ENCODE measurements at places on chromosomes 6 and 20. TPM values are rescaled to one million over a fixed set of nuclear protein-coding genes. Genes with fewer than 3 reads are reported as not detected.

GRCh38 chr6:51093871-51094270 lies 275.2 kb downstream of the TFAP2B start:
- no peaks in the 10 kb centered on the region for H3K27me3 ChIP-seq
- H3K4me1 ChIP-seq, result peaks cover 7% of the 10 kb centered on the region
- no peak overlapping the region for H3K4me3 ChIP-seq
- H3K36me3 ChIP-seq, result peaks cover 9% of the 10 kb centered on the region
- no peak overlapping the region for H3K27ac ChIP-seq

DNA sequence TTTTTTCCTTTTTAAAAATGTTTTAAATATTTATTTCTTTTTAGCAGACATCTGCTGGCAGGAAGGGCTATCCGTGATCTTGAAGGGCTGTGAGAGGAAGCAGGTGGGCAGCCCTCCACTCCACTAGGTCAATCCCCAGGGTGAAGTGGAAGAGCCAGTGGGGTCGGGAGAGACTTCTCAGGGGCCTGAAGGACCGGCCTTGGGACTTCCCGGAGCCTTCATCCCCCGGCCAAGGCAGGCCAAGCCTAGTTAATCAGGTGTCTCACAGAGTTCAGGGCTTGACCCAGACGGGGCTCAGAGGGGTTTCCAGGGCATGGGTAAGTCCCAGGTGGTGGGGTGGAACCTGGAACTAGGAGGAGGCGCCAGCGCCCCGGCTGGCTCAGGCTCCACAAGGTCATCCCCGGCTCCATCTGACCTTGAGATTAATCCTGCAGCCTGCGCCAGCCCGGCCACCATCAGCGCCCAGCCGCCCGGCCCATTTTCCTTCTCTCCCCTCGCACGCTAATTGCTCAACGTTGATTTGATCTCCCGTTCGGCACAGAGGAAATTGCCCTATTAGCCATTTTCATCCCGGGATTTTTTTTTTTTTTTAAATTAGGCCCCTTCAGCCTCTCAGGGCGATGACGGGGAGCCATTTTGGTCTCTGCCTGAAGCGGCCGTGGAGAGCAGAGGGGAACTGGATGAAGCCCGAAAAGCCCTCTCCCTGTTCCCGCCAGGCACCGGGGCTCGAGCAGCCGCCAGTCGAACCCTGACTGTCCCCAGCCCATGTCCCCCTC lies 44.4 kb downstream of the MDFI start:
- H3K27me3 ChIP-seq, result no peaks in the 10 kb centered on the region
- H3K4me3 ChIP-seq, result no peak overlapping the region
- H3K36me3 ChIP-seq, result no peaks in the 10 kb centered on the region
- H3K27ac ChIP-seq, result no peak overlapping the region
- no peak for DNase-seq

DNA sequence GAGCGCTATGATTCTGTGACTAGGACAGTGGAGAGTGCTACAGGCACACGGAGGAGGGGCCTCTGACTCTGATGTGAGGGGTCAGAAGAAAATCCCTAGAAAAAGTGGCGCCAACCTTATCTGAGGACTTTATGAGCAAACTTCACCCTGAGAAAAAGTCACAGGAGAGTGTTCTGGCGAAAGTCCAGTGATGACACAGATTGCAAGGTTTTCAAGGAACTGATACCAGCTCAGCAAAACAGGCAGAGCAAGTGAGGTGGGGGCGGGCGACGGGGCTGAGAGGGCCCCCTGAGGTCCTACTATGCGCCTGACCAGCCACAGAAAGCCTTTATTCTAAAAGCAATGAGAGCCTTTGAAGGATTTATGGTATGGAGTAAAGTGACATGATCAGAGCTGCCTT lies 73.3 kb downstream of the SLC22A23 start:
- H3K36me3 ChIP-seq, result peaks cover 3% of the 10 kb centered on the region
- H3K4me3 ChIP-seq, result no peak overlapping the region
- H3K4me1 ChIP-seq, result peaks cover 11% of the 10 kb centered on the region
- no peak overlapping the region for H3K27ac ChIP-seq

ARG1 gene
- not detected for total RNA-seq

GRCh38 chr6:144474904-144475303 lies 189.8 kb downstream of the UTRN start:
- no peaks in the 10 kb centered on the region for H3K27me3 ChIP-seq
- no peak overlapping the region for H3K4me3 ChIP-seq
- peaks cover 40% of the 10 kb centered on the region for H3K36me3 ChIP-seq

GRCh38 chr20:24627291-24627690 lies 157.9 kb downstream of the SYNDIG1 start:
- H3K27ac ChIP-seq, result no peak overlapping the region
- no peak for DNase-seq
- no peaks in the 10 kb centered on the region for H3K4me1 ChIP-seq
- peaks cover 11% of the 10 kb centered on the region for H3K27me3 ChIP-seq
